ENCODE measurements at places on chromosomes 13 and 19. TPM values are rescaled to one million over a fixed set of nuclear protein-coding genes. Genes with fewer than 3 reads are reported as not detected.

- no peak for DNase-seq
Observed at GRCh38 chr13:40236566-40237168, 429.8 kb downstream of the FOXO1 start.

DNA sequence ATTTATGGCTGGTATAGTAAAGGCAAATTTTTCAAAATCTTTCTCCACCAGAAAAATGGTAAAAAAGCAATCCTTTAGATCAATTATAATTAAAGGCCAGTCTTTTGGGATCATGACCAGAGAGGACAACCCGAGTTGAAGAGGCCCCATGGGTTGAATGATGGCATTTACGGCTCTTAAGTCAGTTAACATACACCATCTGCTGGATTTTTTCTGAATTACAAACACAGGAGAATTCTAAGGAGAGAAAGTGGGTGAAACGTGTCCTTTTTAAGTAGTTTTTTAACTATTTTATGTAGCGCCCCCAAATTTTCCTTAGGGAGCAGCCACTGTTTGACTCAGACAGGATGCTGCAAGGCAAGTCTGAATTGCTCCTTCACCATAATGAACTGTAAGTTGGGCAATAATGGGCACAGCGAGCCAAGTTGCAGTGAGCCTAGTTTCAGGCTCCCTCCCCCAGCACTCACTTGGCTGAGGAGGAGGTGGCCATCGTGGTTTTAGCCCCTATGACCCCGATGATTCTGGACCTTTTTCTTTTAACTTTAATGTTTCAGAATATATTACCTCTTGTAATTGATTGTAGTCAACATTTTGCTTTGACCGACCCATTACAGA is 13.6 kb upstream of the ZNF611 start:
- peak; percentile 23 for DNase-seq

The ICAM3 gene
- total RNA-seq, result 7.6 TPM

The CGB3 gene
- total RNA-seq, result not detected

DNA sequence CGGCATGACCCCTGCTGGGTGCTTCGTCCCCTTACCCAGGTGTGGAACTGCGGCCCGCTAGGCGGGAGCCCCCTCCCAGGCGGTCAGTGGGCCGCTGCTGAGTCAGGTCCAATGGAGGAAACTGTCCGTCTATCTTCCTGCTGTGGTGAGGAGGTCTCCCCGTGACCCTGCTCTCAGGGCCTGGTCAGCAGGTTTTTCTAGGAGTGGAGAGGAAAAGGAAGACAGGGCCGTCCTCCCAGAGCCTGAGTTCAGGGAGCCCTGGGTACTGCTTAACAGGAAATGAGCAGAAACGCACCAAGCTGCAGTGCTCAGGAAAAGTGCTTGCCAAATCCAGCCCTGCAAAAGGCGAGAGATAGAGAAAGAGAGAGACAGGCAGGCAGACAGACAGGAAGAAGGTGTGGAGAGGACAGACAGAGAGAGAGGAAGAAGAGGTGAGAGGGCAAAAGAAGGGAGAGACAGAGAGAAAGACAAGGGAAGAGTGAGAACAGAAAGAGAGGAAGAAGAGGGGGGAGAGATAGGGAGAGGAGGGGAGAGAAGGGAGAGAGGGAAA is 10.3 kb downstream of the SH3GL1 start:
- DNase-seq, result no peak

- DNase-seq, result no peak
Observed at GRCh38 chr19:45847663-45848062, 15.3 kb downstream of the SYMPK start.

DNA sequence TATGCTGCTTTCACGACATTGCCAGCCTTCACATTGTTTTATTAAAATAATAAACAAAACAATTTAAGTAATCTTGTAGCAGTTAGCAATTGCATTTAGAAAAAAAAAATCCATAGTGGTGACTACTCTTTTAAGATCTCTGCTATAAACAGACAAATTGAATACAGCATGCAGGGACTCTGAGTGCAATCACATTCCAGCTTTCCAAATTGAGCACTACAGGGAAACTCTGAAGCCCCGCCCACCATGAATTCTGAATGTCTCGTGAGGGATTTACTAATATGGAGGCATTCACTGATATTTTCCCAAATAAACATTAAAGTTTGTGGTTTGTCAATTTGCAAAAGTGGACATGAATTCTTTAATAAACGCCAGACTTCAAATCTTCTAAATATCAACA is 698.8 kb downstream of the LIG4 start:
- no peak for DNase-seq

GRCh38 chr13:34357435-34358232 is 539.7 kb downstream of the RFC3 start:
- no peak for DNase-seq

Measured in SK-MEL-5 (cell line).